NAMALWA (cell line): ENCODE measurements at places on chromosomes 13 and 19.

- DNase-seq, result no peak
These were observed 194.6 kb upstream of the DACH1 start for GRCh38 chr13:72061613-72062012.

GRCh38 chr13:39130301-39130700 lies 92.0 kb downstream of the NHLRC3 start:
- DNase-seq, result no peak

GRCh38 chr19:52896431-52897137 lies 851 bp downstream of the ZNF320 start:
- DNase-seq, result no peak

DNA sequence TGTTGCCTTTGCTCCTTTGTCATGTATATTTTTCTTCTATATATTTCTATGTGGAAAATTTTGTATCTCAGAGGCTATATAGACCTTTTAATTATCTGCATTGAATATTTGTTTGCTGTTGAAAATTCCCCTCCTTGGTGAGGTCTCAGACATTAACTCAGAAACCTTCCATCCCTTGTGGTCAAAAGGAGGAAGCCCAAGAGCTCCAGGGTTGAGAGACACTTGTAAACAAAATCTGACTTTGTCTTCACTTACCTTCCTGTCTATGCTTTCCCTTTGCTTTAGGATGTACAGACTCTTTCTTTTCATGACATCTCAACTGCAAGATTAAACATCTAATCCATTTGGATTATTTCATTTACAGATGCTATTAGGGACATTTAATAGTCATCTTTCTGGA lies 157.5 kb downstream of the PCDH20 start:
- peak; percentile 15 for DNase-seq

DNA sequence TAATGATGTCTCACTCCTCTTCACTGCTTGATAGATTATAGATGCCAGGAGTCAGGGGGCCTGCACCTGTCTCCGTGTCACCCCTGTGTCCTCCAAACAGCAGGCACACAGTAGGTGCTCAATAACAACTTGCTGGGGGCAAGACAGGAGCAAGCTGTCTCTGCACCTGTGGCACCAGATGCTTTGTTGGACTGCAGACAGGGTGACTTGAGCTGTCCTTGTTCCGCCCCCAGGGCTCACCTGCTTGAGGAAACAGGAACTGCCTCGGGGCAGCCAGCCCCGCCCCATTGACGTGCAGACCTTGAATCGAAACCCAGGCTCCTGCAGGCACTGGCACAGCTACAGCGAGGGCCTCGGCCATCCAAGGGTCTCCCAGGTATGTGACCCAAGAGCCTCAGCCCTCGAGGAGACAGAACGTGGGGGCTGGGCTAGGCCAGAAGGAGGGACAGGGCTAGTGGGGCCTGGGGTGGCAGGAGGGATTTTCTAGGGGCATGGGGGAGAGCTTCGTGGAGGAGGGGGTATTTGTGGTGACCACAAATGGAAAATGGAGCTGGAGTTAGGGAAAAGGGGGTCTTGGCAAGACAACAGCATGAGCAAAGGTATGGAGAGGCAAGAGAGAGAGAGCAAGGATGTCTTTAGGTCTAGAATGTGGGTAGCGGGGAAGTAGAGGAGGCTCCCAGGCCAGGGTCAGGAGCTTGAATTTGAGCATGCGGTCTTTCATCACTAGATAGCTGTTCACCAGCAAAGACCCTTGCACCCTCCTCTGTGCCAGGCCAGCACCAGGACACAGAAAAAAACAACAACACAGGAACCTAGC lies at the start of gene HSH2D:
Gene HSH2D, plus strand, starts transcription at position 287 of the 817 bp plus-strand sequence. CDS start 5,066 bp downstream, outside the sequence.
- peak; percentile 97 for DNase-seq

- DNase-seq, result no peak
These were observed 125.2 kb downstream of the LMO7 start for GRCh38 chr13:75761369-75761768.

DNA sequence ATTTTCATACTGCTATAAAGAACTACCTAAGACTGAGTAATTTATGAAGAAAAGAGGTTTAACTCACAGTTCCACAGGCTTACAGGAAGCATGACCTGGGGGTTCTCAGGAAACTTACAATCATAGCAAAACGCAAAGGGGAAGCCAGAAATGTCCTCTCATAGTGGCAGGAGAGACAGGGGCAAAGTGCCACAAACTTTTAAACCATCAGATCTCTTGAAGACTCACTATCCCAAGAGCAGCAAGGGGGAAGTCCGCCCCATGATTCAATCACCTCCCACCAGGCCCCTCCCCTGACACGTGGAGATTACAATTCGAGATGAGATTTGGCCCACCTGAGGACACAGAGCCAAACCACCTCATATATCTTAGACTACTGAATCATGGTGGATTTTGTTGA lies 198.7 kb downstream of the KCTD12 start:
- no peak for DNase-seq

GRCh38 chr13:27489456-27489855 lies 39.1 kb upstream of the MTIF3 start:
- no peak for DNase-seq

DNA sequence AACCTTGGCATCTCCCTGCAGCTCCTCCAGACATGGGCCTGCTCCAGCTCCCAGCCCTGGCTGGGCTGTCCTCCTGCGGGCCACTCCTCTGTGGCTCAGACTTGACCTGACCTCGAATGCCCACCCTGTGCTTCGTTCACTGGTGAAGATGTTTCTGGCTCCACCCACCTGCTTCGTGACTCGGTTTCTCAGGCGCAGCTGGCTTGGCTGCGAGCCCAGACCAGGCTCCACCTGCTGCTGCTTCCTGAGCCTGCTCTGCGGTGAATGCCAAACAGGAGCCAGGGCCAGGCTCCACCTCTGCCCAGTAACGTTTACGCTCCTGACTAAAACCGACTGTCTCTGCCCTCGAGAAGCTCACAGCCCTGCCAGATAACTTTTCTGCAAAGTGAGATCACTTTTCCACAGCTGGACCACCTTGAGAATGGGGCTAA lies 8.9 kb upstream of the RSPH6A start:
- DNase-seq, result peak; percentile 68

- DNase-seq, result no peak
These were observed 67.3 kb upstream of the SLC10A2 start for GRCh38 chr13:103133556-103133955.

DNA sequence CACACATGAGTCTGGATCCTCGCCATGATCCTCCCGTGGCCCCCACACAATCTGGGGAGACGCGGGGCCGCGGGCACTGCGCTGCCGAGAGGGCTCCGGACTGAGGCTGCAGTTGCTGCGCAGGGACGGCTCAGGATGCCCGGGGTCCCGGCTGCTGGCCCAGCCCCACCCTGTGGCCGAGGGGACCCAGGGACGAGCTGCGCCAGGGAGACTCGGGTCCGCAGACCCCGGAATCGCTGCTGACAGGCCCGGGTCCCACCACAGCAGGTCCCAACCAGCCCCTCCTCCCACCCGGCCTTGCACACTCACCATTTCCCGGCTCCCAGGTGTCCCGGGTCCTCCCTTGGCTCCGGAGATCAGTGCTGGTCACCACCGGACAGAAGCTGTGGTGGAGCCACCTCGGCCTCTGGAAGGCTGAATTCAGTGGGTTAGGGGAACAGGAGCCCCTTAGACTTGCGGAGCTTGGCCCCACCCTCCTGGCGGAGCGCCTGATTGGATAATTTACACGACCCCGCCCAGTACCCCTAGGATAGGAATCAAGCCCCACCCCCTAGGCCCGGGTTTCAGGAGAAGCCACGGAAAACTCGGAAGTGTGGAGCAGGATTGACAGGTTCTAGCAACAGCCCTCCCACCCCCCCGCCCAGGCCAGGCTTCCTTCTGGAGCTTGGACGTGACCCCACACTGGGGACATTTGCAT lies 57.4 kb downstream of the ZNF44 start:
- DNase-seq, result no peak

GRCh38 chr13:58480061-58480460 lies 848.5 kb downstream of the PCDH17 start:
- DNase-seq, result no peak

GRCh38 chr19:38213911-38214625 lies 10.0 kb downstream of the DPF1 start:
- DNase-seq, result peak; percentile 47

- no peak for DNase-seq
These were observed 89.5 kb downstream of the USP12 start for GRCh38 chr13:27081893-27082679.

DNA sequence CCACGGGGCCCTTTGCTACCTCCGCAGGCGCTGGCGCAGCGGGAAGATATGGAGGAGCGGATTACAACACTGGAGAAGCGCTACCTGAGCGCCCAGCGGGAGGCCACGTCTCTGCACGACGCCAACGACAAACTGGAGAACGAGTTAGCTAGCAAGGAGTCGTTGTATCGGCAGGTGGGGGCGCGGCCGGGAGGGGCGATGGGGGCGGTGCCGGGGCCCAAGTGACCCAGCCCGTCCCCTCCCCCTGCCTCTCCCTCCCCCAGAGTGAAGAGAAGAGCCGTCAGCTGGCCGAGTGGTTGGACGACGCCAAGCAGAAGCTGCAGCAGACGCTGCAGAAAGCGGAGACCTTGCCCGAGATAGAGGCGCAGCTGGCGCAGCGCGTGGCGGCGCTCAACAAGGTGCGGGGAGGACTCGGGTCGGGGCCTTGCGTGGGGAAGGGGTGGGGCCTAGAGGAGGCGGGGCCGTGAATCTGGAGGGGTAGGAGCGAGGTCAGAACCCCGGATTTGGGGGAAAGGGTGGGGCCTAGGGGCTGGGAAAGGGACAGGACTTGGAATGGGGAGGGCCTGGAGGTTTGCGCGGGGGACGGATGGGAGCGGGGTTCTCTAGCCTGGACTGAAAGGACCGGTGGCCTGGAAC lies 13.7 kb downstream of the PPFIA3 start:
- DNase-seq, result no peak

- DNase-seq, result no peak
These were observed 114.0 kb downstream of the UQCRFS1 start for GRCh38 chr19:29098863-29099481.

GRCh38 chr19:49084206-49085019 lies 838 bp upstream of the SNRNP70 start:
- no peak for DNase-seq

DNA sequence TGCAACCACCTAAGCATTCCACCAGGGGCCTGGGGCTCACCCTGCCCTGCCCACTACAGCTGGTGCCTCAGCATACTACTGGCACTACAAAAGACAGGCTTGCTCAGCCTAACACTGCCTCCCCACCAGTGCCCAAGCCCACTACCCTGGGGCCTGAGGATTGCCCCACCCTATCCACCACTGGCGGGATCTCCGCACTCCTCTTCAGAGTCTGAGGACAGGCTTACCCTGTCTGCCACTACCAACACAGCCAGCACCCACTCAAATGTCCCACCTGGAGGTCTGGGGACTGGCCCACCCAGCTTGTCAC lies 27.6 kb upstream of the N4BP2L1 start:
- no peak for DNase-seq

GRCh38 chr13:64910096-64910495 lies 2320.0 kb downstream of the PCDH9 start:
- DNase-seq, result no peak

GRCh38 chr13:22789027-22789593 lies 391.7 kb upstream of the SGCG start:
- no peak for DNase-seq

- DNase-seq, result no peak
These were observed 36.1 kb upstream of the DCUN1D2 start for GRCh38 chr13:113526466-113527220.

DNA sequence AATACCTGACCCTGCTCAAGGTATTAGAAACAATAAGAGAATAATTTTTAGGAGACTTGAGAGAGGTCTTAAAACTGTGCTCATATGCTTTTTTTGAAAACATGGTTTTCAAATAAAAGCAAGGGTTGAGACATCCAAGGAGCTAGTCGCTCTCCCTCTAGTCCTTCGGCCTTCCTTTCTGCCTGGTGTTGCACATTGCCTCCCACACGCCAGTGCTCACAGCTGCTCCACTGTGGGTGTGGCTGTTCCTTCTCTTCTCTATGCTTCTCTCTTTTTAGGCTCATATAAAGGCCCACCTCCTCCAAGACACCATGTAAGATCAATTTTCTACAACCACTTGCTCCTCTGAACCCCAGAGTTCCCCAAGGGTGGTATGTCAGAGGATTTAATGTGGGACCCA lies 352.6 kb downstream of the ENOX1 start:
- DNase-seq, result no peak

DNA sequence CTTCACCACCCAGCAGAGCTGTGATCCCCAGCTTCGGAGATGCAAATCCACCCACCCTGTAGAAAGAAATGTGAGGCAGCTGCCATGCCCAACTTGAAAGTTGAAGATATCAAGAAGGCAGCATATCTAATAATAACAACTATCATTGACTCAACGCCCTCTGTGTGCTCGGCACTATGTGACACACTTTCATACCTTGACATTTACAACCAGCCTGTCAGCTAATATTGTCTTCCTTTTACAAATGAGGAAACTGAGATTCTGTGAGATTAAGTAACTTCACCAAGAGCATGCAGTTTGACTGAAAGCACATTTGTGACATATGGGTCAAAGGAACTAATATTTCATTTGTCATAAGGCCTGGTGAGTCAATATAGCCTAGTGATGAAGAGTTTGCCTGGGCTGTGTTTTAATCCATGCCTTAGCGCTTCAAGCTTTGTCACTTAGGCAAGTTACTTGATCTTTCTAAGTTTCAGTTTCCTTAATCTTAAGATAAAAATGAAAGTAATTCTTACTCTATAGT lies 137.0 kb downstream of the FLT1 start:
- DNase-seq, result no peak

GRCh38 chr13:43274881-43275280 lies 251.5 kb downstream of the DNAJC15 start:
- DNase-seq, result no peak

- DNase-seq, result no peak
These were observed 173.5 kb downstream of the KCNRG start for GRCh38 chr13:50188696-50189095.

GRCh38 chr13:72700509-72700908 lies 26.9 kb downstream of the MZT1 start:
- DNase-seq, result no peak

- DNase-seq, result no peak
These were observed 302.9 kb downstream of the LMO7 start for GRCh38 chr13:75938811-75939560.

DNA sequence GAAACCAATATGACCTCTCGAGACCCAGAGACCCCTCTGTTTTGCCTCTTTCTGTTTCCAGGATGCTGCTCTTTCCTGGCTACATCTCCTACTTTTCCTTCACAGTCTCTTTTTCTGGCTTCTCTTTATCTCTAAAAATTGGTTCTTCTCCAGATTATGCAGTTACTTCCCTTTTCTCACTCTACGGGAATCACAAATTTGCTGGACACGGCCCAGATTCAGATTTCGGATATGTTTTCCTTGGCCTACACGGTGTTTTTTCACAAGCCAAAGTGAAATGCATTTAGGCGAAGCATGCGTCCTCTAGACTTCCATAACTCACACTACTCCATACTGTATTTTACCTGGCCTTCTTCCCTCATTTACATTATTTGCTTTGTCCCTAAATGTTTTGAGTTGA lies 214.7 kb upstream of the MIR17HG start:
- no peak for DNase-seq
